Testis (tissue), 5 donors: ENCODE measurements at places on chromosomes 3 and 15. TPM values are rescaled to one million over a fixed set of nuclear protein-coding genes. Genes with fewer than 3 reads are reported as not detected.

- no peak for DNase-seq
These were observed 18.5 kb upstream of the PDHB start for GRCh38 chr3:58452176-58452575.

- DNase-seq = no peak
These were observed 58.5 kb downstream of the APBA2 start for GRCh38 chr15:28944286-28944685.

- no peak for DNase-seq
These were observed 56.2 kb downstream of the SH3BP5 start for GRCh38 chr3:15276028-15276724.

DNA sequence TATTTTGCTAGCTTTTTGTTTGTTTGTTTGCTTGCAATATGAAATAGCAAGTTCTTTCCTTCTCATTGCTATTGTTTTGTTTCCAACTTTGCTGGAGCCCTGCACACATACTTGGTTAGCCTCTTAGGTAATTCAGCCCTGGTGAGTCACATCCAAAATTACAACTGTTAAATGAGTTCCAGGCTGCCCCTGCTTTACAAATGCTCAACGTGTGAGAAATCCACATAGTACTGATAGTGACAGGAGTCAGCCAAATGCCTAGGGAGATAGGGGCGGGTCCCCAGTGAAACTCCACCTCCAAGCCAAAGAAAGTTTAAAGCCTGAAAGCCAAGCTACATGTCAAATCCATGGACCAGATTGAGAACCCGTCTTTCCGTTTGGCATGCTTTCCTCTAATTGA lies 81.3 kb upstream of the RNF7 start:
- no peak for DNase-seq

- peak; percentile 69 for DNase-seq
These were observed 61.2 kb upstream of the LRTM1 start for GRCh38 chr3:54988838-54989630.

DNA sequence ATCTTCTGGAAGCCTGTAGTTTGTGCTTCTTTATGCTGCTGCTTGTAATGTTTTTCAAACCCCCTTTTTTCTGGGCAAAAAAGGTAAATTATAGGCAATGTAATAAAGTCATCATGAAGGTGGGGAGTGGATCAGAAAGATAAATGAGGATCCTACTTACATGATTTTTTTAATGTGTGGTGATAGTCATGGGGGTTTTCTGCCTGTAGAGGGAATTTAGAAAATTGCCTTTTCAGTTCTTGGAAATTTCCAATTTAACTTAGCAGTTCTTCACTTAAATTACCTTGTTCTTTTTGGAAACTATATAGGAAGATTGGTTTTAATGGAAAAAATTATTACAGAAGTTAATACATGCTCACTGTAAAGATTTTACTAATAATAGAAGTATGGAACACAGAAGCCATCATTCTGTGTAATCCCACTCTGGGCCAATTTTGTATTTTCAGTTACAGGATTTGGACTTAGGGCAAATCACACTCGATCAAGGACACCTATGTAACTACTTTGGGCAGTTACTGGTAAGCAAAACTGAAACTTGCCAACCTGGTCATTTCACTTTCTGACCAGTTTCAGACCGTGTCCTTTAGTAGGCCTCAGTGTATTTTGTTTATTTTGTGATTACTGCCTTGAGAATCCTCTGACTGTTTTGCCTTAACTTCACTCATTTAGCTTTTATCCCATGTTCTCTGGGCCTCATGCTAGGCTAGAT lies 10.5 kb upstream of the SCAANT1 start:
- DNase-seq = no peak

- DNase-seq = no peak
These were observed 15.2 kb downstream of the ATG7 start for GRCh38 chr3:11287404-11287803.

DNA sequence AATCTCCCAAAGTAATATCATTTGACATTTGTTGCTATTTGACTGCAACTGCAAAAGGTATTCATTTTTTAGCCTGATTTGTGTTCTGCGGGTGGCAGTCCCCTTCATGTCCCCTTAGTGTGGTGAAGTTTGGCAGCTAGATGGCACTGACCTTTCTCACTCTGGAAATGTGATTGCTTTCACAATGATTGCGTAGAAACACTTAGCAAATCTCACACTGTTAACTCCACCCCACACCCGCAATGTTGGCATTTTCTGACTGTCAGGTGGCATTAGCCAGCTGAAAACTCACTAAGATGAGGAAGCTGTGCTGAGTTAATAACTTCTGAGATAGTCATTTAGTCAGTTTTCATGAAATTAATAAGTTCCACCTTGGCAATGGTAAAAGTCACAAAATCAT lies 76.9 kb downstream of the TRIM69 start:
- DNase-seq = no peak

GRCh38 chr3:190989218-190989617 lies 126.7 kb upstream of the GMNC start:
- no peak for DNase-seq

GRCh38 chr3:172383306-172383796 lies 64.9 kb downstream of the GHSR start:
- DNase-seq = no peak

DNA sequence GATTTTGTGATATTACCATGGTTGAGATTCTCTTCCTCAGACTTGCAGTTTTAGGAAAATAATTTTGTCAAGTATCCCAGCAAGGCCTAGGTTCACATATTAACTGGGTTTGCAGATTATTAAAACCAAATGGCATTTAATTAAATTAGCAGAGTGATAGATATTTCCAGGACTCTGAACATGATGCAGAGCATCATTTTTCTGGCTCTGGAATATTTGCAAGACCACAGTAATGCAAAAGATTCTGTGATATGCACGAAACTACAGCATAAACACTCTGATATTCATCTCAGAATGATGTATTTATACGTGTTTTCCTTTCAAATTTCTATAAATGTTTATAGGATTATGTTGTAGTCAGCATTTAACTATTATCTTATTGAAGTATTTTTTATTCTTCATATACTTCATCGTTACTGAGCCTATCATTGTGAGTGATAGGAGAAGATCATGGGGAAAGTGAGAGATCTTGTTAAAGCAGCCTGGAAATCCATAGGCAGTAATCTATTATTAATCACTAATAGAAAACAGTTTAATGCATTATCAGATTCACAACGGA lies 1245.6 kb downstream of the OTOL1 start:
- no peak for DNase-seq

The SCAANT1 gene
- 4.4 TPM for polyA plus RNA-seq

The RBP2 gene
- not detected for polyA plus RNA-seq

The SLC24A1 gene
- 13.4 TPM for polyA plus RNA-seq

The HCLS1 gene
- 15.6 TPM for polyA plus RNA-seq
